ENCODE measurements at places on chromosomes 7 and 10. TPM values are rescaled to one million over a fixed set of nuclear protein-coding genes. Genes with fewer than 3 reads are reported as not detected.
A peak's percentile ranks its signal among the peaks of the same experiment; 100 is the strongest.

The OR13A1 gene
- 0.15 TPM for total RNA-seq

DNA sequence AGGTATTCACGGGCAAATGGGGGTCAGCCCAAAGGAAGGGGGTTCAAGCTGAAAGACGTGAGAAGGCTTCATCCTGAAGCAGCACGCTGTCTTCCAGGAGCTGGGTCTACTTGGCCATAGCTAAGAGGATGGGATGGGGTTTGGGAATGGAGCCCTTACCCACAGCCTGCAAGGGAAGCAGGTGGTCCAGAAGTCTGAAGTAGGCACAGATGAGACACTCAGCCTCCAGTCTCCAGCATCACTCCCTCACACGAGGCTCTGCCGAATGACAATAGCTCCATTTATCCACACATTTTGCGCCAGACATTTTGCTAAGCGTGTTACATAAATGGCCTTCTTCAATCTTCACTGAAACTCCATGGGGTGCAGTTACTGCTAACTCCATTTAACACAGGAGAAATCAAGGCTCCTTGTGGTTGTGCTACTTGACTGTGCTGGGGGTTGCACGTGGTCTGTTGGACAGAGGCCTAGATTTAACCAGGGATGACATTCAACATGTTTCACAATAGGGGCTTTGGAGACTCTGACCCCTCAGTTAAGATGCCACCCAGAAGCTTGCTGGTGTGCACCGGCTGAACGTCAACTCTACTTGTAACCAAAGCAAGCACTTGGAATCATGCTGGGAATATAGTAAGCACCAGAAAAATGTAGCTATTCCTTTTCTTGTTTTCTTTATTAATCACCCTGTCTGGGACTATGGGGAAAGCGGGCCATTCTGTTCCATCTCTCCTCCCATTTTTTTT is 85.3 kb downstream of the FAM241B start:
- H3K27me3 ChIP-seq: no peaks in the 10 kb centered on the region
- H3K27ac ChIP-seq: no peak overlapping the region
- no peak overlapping the region for H3K4me3 ChIP-seq

DNA sequence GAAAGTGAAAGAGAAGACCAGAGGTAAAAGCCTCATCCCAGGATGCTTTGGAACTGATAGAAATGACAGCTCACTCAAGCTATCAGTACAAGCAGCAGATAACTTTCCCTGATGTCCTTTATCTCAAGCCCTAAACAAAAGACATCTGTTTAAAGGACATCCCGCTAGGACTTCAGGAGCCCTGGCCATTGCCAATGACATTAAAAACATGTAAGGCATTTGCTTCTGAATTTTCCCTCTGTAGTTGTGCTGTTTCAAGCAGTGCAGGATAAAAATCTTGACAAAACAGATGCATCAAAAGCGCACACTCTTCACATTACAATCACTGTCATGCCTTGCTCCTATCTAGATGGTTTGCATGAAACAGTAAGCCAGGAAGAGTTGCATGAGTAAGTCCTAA is 159.8 kb downstream of the AOAH start:
- no peak overlapping the region for H3K27ac ChIP-seq
- peaks cover 12% of the 10 kb centered on the region for H3K4me1 ChIP-seq
- peaks cover 2% of the 10 kb centered on the region for H3K36me3 ChIP-seq

DNA sequence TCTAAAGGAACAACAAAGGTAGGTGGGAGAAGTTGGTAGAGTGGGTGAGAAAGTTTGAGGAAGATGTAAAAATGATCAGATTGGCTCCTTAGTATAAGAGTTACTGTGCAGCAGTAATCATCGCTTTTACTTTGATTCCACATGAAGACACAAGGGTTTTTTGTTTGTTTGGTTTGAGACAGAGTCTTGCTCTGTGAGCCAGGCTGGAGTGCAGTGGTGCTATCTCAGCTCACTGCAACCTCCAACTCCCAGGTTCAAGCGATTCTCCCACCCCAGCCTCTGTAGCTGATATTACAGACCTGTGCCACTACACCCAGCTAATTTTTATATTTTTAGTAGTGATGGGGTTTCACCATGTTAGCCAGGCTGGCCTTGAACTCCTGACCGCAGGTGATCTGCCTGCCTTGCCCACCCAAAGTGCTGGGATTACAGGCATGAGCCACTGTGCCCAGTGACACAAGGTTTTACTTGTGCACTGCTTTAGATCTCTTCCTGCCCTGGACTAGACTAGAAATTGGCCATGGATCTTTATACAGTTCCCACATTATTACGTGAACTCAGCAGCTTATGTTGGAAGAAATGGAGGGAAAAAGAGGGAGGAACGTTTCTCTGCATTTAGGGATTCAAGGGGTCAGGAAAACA is 10.7 kb downstream of the LUC7L2 start:
- no peak for DNase-seq
- no peaks in the 10 kb centered on the region for H3K27me3 ChIP-seq
- peaks cover 22% of the 10 kb centered on the region for H3K36me3 ChIP-seq
- no peak overlapping the region for H3K27ac ChIP-seq
- H3K4me1 ChIP-seq: peaks cover 5% of the 10 kb centered on the region
- no peak overlapping the region for H3K4me3 ChIP-seq

The TSPAN12 gene
- total RNA-seq: 8.7 TPM

DNA sequence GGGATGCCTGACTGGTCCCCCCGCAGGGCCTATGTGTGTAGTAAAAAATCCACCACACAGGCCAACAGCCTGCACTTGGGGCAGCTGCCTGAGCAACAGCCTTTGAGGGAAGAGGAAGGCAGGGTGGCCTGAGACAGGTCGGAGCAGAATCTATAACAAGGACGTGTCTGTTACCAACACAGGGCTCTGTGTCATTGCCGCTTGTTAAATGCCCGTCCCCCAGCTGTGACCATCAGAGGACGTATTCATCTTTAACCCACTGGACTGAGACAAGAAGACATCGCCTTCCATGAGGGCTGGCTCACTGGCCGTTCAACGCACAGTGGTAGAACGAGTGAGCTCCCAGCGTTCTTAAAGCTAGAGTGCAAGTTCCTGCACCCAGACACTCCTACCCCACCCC is 7.8 kb downstream of the PDIA4 start:
- peaks cover 48% of the 10 kb centered on the region for H3K36me3 ChIP-seq
- no peak overlapping the region for H3K27ac ChIP-seq
- H3K4me1 ChIP-seq: no peaks in the 10 kb centered on the region
- no peaks in the 10 kb centered on the region for H3K27me3 ChIP-seq
- H3K4me3 ChIP-seq: no peak overlapping the region
- DNase-seq: no peak

GRCh38 chr7:106590209-106590816 is 70.6 kb downstream of the CCDC71L start:
- DNase-seq: no peak
- H3K27me3 ChIP-seq: no peaks in the 10 kb centered on the region
- no peaks in the 10 kb centered on the region for H3K36me3 ChIP-seq
- no peak overlapping the region for H3K27ac ChIP-seq
- no peaks in the 10 kb centered on the region for H3K4me1 ChIP-seq

The STN1 gene
- total RNA-seq: 10.8 TPM

The RADIL gene
- 4.7 TPM for total RNA-seq

GRCh38 chr7:22129166-22129565 is 183.5 kb upstream of the CDCA7L start:
- H3K4me1 ChIP-seq: no peaks in the 10 kb centered on the region
- H3K27me3 ChIP-seq: no peaks in the 10 kb centered on the region
- DNase-seq: no peak
- H3K36me3 ChIP-seq: peaks cover 4% of the 10 kb centered on the region
- no peak overlapping the region for H3K4me3 ChIP-seq
- no peak overlapping the region for H3K27ac ChIP-seq

- H3K27me3 ChIP-seq: peaks cover 95% of the 10 kb centered on the region
- no peak within 1 kb of the TSS for H3K27ac ChIP-seq
- H3K4me1 ChIP-seq: no peaks in the 10 kb centered on the region
- DNase-seq: peak; percentile 88
- H3K36me3 ChIP-seq: no peaks in the 10 kb centered on the region
These were observed at the start of gene HOXA4 for GRCh38 chr7:27130540-27131389. HOXA4 (minus strand) TSS chr7:27130757; CDS start chr7:27130733, 24 bp downstream.

GRCh38 chr10:86802473-86803108 is 46.2 kb downstream of the BMPR1A start:
- H3K4me3 ChIP-seq: no peak overlapping the region
- DNase-seq: no peak
- H3K4me1 ChIP-seq: peaks cover 7% of the 10 kb centered on the region
- 0 out of 2 replicates have a peak, but pooled peaks cover 13% of the 10 kb centered on the region for H3K36me3 ChIP-seq
- H3K27me3 ChIP-seq: no peaks in the 10 kb centered on the region

- no peak overlapping the region for H3K4me3 ChIP-seq
- no peaks in the 10 kb centered on the region for H3K27me3 ChIP-seq
- peaks cover 12% of the 10 kb centered on the region for H3K36me3 ChIP-seq
- DNase-seq: peak; percentile 86
- H3K27ac ChIP-seq: no peak overlapping the region
These were observed 167.9 kb downstream of the NEURL1 start for GRCh38 chr10:103661198-103661950.

The TNS3 gene
- 9.5 TPM for total RNA-seq

- H3K4me3 ChIP-seq: no peak overlapping the region
- no peaks in the 10 kb centered on the region for H3K27me3 ChIP-seq
- no peak overlapping the region for H3K27ac ChIP-seq
- no peak for DNase-seq
These were observed 37.4 kb upstream of the GARS1 start for GRCh38 chr7:30557245-30557644.

The BAIAP2L1 gene
- total RNA-seq: 25.9 TPM

The TEX47 gene
- total RNA-seq: not detected

GRCh38 chr7:157970744-157971143 is 616.9 kb downstream of the PTPRN2 start:
- H3K27ac ChIP-seq: no peak overlapping the region
- H3K4me1 ChIP-seq: no peaks in the 10 kb centered on the region
- no peak for DNase-seq
- H3K4me3 ChIP-seq: no peak overlapping the region
- H3K27me3 ChIP-seq: no peaks in the 10 kb centered on the region

- no peak overlapping the region for H3K27ac ChIP-seq
- H3K27me3 ChIP-seq: no peaks in the 10 kb centered on the region
- H3K36me3 ChIP-seq: no peaks in the 10 kb centered on the region
- no peak overlapping the region for H3K4me3 ChIP-seq
- no peaks in the 10 kb centered on the region for H3K4me1 ChIP-seq
- no peak for DNase-seq
These were observed 405.7 kb downstream of the GFRA1 start for GRCh38 chr10:115867305-115867704.

DNA sequence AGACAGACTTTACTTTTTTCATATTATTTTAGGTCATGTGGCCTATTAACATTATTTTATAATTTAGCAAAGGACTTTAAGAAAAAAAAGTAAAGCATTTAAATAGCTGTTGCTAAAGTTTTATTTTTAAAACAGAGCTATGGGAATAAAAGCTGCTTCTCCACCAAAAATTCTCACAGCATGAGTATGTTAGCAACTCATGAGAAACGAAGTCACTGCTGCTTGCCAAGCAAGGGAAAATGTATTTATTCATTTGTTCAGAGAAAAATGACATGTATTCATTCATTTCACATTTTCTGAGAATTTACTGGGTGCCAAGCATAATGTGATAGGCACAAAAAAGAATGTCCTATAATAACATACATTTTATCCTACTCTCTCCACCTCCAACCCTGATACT is 5.1 kb downstream of the LRRC72 start:
- no peaks in the 10 kb centered on the region for H3K36me3 ChIP-seq
- H3K4me3 ChIP-seq: no peak overlapping the region
- no peaks in the 10 kb centered on the region for H3K4me1 ChIP-seq
- H3K27me3 ChIP-seq: no peaks in the 10 kb centered on the region

The ZFYVE27 gene
- 33.2 TPM for total RNA-seq

DNA sequence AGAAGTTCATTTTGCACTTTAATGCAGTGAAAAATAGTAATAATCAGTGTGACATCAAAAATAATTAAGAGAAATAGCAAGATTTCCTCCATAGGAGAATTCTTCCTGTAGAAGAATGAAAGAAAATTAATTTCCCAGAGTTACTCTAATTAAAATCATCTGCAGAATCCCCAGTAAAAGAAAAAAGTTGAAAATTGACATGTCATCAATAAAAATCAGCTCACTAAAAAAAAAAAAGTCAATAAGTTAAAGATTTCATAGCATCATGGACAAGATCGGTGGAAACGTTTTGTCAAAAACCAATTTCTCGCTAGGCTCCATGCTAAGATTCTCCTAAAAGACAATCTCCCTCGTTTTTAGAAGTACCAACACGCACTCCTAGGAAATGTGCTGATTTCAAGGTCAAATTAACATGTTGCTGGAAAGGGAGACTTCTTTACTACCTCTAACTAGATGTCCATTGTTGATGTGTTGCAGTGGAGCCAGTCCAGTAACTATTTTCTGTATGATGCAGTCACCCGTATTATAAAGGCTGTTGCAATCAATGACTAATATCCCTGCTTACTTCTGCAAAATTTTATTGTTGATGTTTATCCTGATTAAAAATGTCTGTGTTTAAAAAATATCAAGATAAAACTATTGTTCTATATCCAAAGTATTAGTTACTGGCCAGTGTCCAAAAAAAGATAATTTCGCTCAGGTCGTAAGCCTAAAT is 591.9 kb upstream of the MGMT start:
- H3K36me3 ChIP-seq: no peaks in the 10 kb centered on the region
- no peak overlapping the region for H3K4me3 ChIP-seq
- no peak overlapping the region for H3K27ac ChIP-seq

The GPR15LG gene
- not detected for total RNA-seq

DNA sequence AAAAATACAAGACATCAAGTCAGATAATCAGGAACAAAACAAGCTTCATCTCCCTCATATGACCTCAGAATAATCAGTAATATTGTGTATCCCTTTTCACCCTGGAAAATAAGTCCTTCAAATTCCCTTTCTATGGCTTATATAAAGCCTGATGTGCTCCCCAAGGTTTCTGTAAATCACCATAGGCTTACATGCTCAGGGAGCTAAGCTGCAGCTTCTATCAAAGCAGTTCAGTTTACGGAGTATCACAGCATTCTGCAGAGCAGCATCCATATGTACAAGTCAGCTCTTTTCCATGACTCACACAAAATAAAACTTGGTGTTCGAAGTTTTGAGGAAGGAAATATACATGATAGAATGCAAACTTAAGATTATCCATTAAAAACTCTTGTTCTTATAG is 225.6 kb downstream of the LRRTM3 start:
- no peak overlapping the region for H3K4me3 ChIP-seq
- H3K4me1 ChIP-seq: no peaks in the 10 kb centered on the region
- H3K27me3 ChIP-seq: no peaks in the 10 kb centered on the region
- DNase-seq: no peak
- no peaks in the 10 kb centered on the region for H3K36me3 ChIP-seq

Measured in H9 (cell line).